Neural crest cell (in vitro differentiated cells): ENCODE measurements at places on chromosomes 2 and 18. TPM values are rescaled to one million over a fixed set of nuclear protein-coding genes. Genes with fewer than 3 reads are reported as not detected.

- no peak for DNase-seq
Measured at GRCh38 chr2:38565333-38565732, 37.4 kb downstream of the HNRNPLL start.

DNA sequence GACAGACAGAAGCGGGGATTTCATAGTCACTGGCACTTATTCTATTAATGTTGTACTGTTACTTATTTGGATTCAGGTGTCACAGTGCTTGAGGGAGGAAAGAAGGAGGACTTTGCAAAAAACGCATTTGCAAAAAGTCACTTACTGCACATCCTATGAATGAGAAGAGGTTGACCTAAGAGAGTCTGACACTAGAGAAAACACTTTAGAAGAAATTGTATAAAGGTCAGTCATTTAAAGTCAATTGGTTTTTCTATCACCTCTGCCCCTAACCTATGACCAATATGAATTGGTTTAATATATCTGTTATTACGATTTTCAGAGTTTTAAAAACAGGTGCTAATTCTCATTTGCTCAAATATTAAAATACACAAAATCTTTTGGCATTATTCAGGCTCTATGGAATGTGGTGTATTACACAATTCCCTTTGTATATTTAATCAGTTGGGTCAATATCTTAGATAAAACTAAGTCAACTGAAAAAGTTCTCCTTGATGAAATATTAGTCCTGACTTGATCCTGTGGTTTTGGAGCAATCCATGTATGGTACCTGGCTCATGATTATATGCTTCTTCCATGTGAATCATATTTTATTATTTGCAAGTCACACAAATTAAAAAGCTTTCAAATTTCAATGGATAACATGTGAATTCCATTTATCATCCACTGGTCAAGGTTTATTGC lies 157.4 kb downstream of the CDH2 start:
- no peak for DNase-seq

DNA sequence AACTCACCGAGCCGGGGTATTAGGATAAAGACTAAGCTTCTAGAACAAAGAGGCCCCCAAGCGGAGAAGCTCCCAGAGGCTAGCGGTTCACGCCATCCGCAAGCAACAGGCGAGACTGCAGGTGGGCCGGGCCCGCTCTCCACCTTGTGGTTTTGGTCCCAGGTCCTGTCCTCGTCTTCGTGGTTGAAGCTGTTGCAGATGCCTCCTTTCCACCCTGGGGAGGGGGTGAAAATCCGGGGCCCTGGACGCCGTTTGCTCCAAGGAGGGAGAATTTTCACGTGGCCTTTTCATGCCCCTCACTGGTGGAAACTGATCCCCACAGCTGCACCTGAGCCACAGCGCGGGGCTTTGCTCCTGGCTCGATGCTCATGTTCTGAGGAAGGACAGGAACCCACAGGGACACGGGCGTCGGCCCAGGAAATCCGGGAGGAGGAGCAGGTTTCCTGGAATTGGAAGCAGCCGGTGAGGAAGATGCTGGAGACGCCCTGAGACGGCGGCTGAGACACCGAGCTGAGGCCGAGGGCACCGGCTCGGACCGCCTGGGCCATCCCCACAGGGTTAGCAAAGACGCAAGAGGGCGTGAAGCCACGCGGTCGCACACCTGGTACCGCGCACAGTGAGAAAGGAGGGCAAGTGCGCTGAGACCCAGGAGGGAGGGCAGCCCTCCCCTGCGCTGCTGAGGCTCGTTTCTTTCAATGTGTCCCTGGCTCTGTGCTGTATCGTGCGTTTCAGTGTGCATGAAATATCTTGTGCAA lies 54.7 kb upstream of the SALL3 start:
- DNase-seq = no peak

GRCh38 chr2:20168048-20168726 lies 56.7 kb downstream of the SDC1 start:
- no peak for DNase-seq

GRCh38 chr2:25074826-25075225 lies 33.0 kb downstream of the EFR3B start:
- DNase-seq = no peak

- DNase-seq = no peak
Measured at GRCh38 chr2:24021122-24021998, 11.5 kb downstream of the MFSD2B start.

- no peak for DNase-seq
Measured at GRCh38 chr2:28665041-28665704, 86.5 kb upstream of the PPP1CB start.

DNA sequence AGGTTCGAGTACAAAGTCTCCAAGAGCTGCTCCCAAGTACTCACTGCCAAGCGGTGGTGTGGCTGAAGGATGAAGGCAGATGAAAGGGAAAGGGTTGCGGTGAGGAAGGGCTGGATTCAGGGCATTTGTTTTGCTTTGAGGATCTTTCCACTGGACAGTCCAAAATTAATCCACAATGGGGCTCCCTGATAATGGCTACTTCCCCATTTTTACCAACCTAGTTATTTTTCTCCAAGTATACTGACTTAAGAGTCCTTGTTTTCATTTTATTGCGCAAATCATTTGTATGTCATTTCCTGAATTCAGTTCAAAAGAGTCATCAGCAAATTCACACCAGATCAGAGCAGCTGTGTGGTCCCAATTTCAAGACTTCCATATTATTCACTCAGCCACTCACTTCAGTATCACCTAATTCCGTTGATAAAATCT lies 464 bp upstream of the SESTD1 start:
- no peak for DNase-seq

GRCh38 chr18:64986906-64987495 lies 763.8 kb upstream of the CDH7 start:
- DNase-seq = no peak

GRCh38 chr2:67872481-67872880 lies 190.3 kb downstream of the C1D start:
- DNase-seq = no peak

- DNase-seq = no peak
Measured at GRCh38 chr2:240433973-240434727, 1.3 kb upstream of the GPC1 start.

DNA sequence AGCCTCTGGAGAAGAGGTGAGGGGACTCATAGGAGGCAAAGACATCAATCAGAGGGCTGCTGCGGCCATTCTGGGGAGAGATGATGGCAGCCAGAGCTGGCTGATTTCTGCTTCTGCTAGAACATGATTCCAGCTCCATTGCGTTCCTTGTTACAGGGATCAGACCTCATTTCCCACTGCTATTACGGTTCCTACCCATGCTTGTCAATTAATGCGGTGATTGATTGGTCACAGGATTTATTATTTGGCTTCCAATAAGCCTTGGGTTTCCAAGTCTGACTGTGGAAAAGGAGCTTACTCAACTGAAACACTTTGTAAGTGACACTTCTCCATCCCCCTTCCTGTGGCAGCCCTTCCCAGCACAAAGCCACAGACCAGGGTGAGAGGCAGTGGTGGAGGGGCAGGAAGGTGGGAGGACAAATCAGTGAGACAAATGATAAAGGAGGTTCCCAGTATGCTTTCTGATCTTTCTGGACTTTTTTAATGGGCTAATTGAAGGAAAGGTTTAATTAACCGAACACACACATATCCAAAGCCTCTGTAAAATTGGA lies 26.8 kb upstream of the CTLA4 start:
- DNase-seq = no peak

GRCh38 chr18:48838921-48839818 lies 111.6 kb downstream of the SMAD7 start:
- DNase-seq = no peak

DNA sequence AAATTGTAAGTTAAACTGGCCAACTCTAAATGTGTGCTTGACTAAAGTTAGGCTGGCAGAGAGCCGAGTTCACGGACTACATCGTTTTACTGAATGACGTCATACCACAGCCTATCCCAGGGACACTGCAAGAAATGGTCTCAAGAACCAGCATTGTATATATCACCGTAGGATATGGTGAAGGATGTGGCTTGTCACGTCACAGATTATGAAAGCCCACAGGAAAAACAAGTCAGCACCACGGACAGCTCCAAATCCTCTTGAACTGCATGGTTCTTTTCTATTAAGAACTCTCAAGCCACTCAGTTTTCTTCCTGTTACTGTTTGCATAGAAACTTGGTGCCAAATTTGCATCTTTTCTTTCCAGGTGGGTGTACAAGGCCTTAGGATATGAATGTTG lies 85.1 kb upstream of the ACAA2 start:
- peak; percentile 76 for DNase-seq

DNA sequence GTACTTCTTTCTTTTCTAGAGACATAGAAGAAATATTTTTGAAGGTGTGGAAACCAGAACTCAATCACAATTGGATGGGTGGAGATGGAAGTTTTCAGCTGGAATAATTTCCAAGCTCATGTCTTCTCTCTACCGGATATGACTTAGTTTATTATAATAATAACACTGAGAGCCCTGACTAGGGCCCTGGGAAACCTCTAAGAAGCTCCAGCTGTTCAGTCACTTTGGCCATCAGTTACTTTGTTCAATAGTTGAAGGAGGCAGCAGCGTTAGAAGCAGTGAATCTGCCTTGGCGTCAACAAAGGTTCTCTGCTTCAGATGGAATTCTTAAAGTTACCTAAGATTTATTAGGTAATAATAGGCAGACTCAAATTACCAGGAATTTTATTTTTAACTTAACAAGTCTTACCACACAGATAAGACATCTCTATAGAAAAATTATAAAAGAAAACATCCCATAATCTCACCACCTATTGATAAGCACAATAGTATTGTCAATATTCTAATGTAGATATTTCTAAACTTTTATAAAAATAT lies 293.8 kb upstream of the CHAC2 start:
- no peak for DNase-seq

GRCh38 chr18:43484710-43485109 lies 207.4 kb upstream of the SYT4 start:
- DNase-seq = no peak

The NEMP2 gene
- 7.6 and 9.8 TPM in 2 replicates for total RNA-seq

The CHST10 gene
- 33.0 and 33.2 TPM in 2 replicates for total RNA-seq

The RAB27B gene
- 0.25 and 0.44 TPM in 2 replicates for total RNA-seq

The TMEM198 gene
- 15.7 and 16.4 TPM in 2 replicates for total RNA-seq

The HOXD13 gene
- not detected in 2 replicates for total RNA-seq

The NEURL3 gene
- total RNA-seq = 0.21 TPM in 1 of 2 replicates, not detected in the other

The CAD gene
- total RNA-seq = 117 and 127 TPM in 2 replicates
